SHP77 (cell line): ENCODE measurements at places on chromosomes 1 and 21.

GRCh38 chr1:10870493-10871096 is 74.1 kb upstream of the CASZ1 start:
- no peak for DNase-seq

GRCh38 chr1:232386721-232387510 is 243.0 kb downstream of the SIPA1L2 start:
- DNase-seq, result no peak

DNA sequence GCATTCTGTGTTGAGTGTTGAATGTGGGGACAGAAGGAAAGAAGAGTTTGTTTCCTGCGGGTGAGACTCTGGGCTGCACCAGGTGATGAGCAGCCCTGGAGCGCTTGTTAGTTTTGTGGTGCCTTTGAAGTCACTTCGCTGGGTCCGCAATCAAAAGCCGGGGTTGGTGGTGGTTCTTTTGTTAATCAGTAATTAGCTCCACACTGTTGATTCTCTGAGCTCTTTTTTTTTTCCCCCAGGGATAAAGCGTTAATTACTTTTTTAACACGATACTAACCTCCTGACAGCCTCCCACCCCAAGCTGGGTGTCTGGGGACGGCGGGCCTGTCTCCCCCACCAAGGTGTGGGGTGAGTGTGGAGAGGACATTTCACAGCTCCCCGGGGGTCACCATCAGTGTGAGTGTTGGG is 56.6 kb downstream of the AGPAT3 start:
- DNase-seq, result no peak

DNA sequence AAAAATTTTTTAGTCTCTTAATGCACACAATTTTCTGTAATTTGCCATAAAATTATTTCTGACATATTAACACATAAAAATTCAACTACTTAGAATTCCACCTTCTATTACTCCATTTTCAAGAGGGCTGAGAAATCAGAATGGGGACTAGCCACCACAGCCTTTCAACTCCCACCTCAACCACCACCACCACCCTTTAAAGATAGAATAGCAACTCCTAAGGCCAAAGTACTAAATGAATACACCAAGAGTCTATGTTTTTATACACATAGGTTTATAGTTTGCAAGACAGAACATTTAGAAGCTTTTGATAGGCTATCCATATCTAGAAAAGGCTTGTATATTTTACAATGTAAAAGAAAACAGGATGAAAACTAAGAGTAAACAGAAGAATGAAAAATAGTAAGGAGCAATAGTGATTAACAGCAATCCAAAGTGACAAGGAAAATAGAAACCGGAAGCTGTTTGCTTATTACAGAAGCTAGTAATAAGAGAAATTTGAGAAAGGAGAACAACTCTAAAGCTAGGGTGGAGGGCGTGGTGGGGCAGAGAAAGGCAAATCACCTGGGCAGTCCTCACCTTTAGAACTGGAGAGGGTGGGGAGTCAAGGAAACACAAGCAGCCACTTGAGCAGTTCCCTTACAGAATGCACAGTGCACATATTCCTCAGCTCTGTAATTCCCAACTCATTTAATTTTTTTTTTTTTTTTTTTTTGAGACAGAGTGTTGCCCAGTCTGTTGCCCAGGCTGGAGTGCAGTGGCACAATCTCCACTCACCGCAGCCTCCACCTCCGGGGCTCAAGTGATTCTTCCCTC is 27.7 kb downstream of the EPS15 start:
- DNase-seq, result no peak
